Activated CD4-positive, alpha-beta T cell treated with anti-CD3 and anti-CD28 coated beads, Interleukin-2, amount 10 ng/mL, durations not matched to agents 24 days and 14 days (primary cell): ENCODE measurements at places on chromosomes 2 and 18. TPM values are rescaled to one million over a fixed set of nuclear protein-coding genes. Genes with fewer than 3 reads are reported as not detected.
A peak's percentile ranks its signal among the peaks of the same experiment; 100 is the strongest.

GPR35 gene
- total RNA-seq = 7.1 and 8.7 TPM in 2 replicates

RGPD3 gene
- total RNA-seq = 0.21 TPM in 2 replicates

TM4SF20 gene
- total RNA-seq = not detected in 2 replicates

CYP27A1 gene
- total RNA-seq = 0.09 TPM in 1 of 2 replicates, not detected in the other

FLACC1 gene
- total RNA-seq = 1.1 and 1.4 TPM in 2 replicates

UGT1A10 gene
- total RNA-seq = not detected in 2 replicates

CDK15 gene
- total RNA-seq = not detected in 2 replicates

GRCh38 chr2:207525296-207525695, 4.5 kb upstream of the CREB1 start:
- DNase-seq = no peak

DNA sequence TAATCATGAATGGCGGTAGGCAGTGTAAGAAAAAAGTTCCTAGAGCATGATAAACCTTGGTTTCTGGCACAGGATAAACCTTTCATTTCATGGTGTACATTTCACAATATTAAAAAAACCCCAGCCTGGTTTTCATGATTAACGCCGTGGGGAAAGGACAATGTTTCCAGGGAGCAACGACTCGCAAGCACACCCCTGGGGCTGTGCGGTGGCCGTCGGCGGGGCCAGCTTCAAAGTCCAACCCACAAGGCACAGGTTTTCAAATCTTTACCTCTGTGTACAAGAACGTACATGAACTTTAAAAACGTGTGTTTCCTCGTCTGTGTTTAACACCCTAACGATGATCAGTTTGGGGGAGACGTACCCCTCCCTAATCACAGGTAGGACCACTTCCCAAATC, 118.1 kb downstream of the NOL10 start:
- no peak for DNase-seq

DNA sequence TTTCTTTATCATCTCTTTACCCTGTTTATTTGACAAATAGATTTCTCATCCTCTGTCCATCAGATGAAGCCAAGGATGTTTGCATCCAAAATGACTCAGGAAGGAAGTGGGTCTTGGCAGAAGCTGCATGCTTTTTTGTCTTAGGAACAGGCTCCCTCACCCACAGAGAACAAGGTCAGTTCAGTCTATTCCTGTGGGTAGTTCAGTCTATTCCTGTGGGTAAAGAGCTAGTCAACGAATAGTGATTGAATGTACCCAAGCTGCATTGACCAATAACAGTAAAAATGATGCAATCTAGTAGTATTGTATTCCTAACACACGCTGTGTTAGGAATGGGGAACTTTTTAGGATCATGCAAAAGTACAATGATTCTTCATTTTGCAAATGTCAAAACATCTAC, 290.8 kb upstream of the TANK start:
- no peak for DNase-seq

- DNase-seq = no peak
Measured at GRCh38 chr18:58325494-58325893, 281.5 kb downstream of the NEDD4L start.

DNA sequence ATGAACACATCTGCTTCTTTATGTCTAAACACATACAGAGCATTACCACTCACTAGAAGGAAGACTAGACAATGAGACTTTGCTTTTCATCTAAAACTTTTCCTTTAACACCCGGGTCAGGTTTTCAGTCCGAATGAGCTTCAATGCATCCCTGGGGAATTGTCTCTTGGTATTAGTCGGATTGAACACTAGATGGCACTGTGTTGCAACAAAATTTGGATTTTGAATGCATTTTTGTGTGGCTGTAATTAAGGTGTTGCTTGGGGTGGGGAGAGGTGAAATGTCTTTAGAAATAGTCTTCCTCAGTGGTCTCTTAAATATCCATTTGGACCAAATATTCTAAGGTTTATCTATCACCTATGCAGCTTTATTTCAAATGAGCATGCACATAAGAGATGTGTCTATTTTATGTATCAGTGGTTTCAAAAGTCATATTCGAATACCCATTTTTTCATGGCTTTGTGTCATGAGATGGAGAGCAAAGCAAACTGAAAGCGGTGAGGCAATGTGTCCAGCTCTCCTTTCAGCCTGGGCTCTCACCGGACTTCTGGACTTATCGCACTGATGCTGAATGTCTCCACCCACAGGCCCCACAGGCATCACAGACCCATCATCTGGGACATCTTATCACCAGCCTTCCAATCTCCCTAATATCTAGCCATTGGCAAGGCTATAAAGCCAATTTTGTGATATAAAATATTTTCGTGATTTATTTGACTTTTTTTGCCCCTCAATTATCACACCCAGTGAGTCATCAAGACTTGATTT, 510.3 kb downstream of the RNF144A start:
- DNase-seq = peak; percentile 86

GRCh38 chr2:220574038-220574437, 946.6 kb downstream of the SLC4A3 start:
- peak; percentile 16 for DNase-seq

DNA sequence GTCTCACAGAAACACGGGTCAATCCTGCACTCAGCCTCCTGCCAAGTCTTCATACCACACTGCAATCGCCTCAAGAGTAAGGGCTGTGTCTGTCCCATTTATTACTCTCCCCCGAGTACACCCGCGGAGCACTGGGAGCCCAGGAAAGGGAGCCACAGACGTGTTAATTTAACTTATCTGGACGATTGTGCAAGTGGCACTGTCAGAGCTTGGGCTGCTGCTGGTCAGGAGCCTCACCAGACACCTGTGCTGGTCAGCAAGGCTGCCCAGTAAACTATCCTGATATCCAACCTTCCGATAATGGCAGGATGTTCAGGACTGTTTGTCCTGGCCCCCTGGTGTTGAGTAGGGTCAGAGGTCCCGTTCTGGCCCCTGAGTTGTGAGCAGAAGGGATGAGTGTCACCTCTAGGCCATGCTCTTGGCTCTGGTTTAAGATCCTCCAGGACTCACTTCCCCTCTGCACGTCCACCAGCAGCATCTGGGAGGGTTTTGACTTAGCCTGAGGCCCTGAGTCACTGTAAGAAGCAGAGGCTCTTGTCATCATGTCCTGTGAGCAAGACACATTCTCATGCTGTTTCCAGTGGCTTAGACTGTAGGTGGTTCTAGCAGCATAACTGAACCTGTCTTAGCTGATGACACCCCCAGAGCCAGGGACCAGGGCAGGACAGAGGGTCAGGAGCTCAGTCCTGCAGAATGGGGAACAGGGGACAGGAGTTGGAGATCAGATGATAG, 82.5 kb upstream of the ARL4C start:
- DNase-seq = no peak

DNA sequence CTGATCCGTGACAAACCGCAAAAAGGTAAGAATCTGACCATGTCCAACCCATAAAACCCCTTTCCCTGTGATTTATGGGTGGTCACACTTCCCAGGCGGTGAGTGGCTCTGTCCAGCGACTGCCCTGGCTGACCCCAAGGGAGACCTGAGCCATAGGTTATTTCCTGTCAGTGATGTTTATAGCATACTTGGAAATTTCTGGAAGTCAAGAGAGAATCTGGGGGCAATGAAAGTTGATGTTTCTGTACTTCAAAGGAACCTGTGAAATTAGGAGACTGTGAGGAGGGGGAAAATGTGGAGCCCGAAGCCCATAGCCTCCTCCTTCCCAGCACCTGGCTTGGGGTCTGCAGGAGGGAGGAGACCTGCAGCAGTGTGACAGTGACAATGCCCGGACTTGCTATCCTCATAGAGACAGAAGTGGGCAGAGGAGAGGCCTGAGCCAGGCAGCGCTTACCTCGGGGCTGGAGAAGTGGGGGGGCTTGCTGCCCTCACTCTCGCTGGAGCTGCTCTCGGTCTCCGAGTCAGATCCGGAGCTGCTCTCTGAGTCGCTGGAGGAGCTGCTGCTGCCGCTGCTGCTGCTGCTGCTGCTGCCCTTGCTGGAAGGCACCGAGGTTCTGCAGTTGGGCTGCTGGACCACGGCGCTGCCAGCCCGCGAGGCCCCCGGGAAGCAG, 111.3 kb upstream of the REV1 start:
- DNase-seq = no peak

- DNase-seq = peak; percentile 56
Measured at GRCh38 chr2:195648787-195649186, 8.2 kb upstream of the SLC39A10 start.

DNA sequence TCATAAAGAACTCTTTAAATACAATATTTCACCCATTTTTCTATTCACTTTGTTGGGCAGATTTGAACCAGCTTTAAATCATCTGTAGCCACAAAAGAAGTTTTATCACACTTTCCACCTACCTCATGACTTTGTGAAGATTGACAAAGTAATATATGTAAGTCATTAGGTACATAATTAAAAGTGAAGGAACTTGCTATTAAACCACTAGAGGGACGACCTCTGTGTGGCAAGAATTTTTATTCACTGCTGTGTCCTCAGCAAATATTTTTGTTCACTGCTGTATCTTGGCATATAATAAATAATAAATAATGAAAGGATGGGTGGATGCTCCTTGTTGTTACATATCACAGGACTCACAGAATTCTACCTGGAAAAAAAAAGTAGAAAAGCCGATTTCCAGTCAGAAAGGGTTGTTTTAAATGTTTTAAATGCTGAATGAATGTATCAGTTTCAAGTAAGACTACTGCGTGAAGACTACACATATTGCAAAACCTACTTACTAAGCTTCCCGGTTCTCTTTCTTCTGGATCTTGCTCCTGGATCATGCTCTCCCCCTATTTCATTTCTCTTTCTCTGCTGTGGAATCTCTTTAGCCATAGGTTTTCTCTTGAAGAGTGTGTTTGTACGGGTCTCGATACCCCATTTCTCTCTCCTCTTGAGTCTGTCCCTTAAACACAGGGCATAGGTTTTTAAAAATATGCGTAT, 44.8 kb downstream of the KCMF1 start:
- DNase-seq = no peak
